ENCODE measurements at places on chromosomes 3 and 15.

- no peak for DNase-seq
These were observed 3.5 kb downstream of the PLEKHO2 start for GRCh38 chr15:64845183-64845611.

- DNase-seq = no peak
These were observed 15.2 kb downstream of the ITPR1 start for GRCh38 chr3:4508048-4508981.

DNA sequence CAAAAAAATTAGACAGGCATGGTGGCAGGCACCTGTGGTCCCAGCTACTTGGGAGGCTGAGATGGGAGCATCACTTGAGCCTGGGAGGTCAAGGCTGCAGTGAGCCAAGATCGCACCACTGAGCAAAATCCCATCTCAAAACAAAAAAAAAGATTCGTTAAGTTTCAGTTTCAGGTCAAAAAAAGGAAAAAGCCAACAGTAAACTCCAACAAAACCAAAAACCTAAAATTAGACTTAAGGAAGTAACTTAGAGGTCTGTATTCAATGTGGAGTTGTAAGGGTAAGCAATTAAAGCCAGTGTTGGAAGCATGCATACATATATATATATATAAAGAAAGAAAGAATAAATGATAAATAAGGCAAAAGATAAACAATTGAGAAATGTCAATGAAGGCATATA lies 11.8 kb downstream of the KPNA1 start:
- no peak for DNase-seq

DNA sequence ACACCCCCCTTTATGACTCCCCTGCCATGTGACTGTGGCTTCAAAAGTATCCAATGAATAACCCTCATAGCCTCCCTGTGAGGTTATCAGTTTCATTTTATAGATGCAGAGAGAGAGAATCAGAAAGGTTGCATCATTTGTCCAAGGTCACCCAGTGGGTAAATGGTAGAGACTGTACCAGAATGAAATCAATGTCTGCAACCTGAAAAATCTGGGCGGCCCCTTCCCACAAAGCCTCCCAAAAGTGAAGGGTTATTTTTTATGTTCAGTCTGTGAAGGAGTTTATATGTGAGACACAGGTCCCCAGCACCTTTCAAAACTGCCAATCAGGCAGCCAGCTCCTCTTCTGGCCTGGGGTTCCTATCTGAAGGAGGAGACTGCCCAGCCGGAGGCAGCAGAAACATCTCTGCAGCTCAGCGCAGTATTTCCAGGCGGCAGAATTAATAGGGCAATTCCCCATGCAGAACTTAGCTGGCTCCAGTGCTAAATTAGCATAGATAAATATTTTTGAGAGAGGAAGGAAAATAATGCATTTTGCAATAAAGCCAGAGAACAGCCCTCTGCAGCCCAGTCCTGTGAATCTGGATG lies 130.8 kb upstream of the PRR20G start:
- no peak for DNase-seq

DNA sequence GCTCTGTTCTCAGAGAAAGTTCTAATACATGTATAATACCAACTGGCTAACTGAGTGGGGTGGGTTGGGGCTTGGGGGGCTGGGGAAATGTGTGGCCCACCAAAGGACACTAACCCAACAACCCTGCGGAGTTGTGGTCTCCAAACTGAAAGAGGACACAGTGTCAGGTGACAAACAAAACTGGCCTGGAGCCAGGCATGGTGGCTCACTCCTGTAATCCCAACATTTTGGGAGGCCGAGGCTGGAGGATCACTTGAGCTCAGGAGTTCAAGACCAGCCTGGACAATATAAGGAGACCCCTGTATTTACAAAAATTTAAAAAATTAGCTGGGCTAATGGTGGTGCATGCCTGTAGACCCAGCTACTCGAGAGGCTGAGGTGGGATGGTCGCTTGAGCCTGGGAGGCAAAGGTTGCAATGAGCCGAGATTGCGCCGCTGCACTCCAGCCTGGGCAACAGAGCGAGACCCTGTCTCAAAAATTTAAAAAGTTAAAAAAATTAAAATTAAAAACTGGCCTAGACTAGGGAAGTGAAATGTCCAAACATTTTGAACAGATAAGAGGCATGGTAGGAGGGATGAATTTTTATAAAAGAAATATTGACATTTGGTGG lies 31.7 kb upstream of the SRP14 start:
- DNase-seq = no peak

DNA sequence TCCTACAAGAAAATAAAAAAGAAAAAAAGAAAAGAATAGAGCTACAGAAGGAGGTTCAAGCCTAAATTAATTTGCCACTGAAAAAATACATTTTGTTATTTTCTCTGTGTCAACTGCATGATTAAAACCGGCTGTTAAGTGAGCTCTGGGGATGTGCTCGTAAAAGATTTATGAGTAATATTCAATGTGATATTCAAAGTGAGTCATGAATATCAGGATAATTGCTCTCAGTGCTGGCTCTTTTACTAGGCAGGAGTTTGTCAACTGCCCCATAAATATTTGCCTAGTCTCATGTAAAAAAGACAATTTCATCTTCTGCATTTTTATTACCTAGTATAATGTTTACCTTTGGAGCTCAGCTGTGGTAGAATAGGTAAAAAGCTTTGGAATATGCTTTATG lies 78.9 kb downstream of the CDIN1 start:
- DNase-seq = no peak

- DNase-seq = no peak
These were observed 27.2 kb downstream of the INTS14 start for GRCh38 chr15:65583701-65584100.

- no peak for DNase-seq
These were observed 9.9 kb downstream of the CHRNB4 start for GRCh38 chr15:78630886-78631633.

Measured in bone marrow (tissue), 2 donors.